ENCODE measurements at places on chromosomes 7 and 10. TPM values are rescaled to one million over a fixed set of nuclear protein-coding genes. Genes with fewer than 3 reads are reported as not detected.

GPR85 gene
- total RNA-seq: 0.32 TPM

NOD1 gene
- 79.6 TPM for total RNA-seq

ZRANB1 gene
- 16.2 TPM for total RNA-seq

COPS6 gene
- 80.0 TPM for total RNA-seq

ABCB8 gene
- total RNA-seq: 29.2 TPM

UCMA gene
- total RNA-seq: not detected

OR6V1 gene
- total RNA-seq: not detected

GHITM gene
- 213 TPM for total RNA-seq

HGF gene
- total RNA-seq: 0.11 TPM

C10orf67 gene
- 0.11 TPM for total RNA-seq

LBX1 gene
- not detected for total RNA-seq

AKR1C1 gene
- 5.5 TPM for total RNA-seq

SLC13A4 gene
- 0.12 TPM for total RNA-seq

HOXA6 gene
- not detected for total RNA-seq

TRIM73 gene
- total RNA-seq: 10.3 TPM

CUZD1 gene
- 0.30 TPM for total RNA-seq

ADARB2 gene
- total RNA-seq: 2.4 TPM

CYP3A4 gene
- not detected for total RNA-seq

COBL gene
- total RNA-seq: 0.69 TPM

GLRX3 gene
- 71.3 TPM for total RNA-seq

GRID2IP gene
- total RNA-seq: 0.24 TPM

SRGN gene
- not detected for total RNA-seq

MSS51 gene
- total RNA-seq: 3.6 TPM

DPY19L1 gene
- total RNA-seq: 20.8 TPM

NEUROG3 gene
- not detected for total RNA-seq

GPR22 gene
- 1.0 TPM for total RNA-seq

PTPRZ1 gene
- total RNA-seq: 0.33 TPM

ACTL6B gene
- total RNA-seq: not detected

IFIT2 gene
- total RNA-seq: not detected

VIM gene
- 904 TPM for total RNA-seq

INSYN2A gene
- total RNA-seq: not detected

NPY gene
- 1.5 TPM for total RNA-seq

CFAP69 gene
- 19.2 TPM for total RNA-seq

ADCYAP1R1 gene
- total RNA-seq: 0.56 TPM

GIMAP8 gene
- total RNA-seq: 0.24 TPM
